ENCODE measurements at places on chromosomes 11 and 22. TPM values are rescaled to one million over a fixed set of nuclear protein-coding genes. Genes with fewer than 3 reads are reported as not detected.

NCAM1 gene
- total RNA-seq = 0.34 TPM

BCO2 gene
- total RNA-seq = 1.1 TPM

GRCh38 chr22:24072361-24072760 lies 61.3 kb downstream of the CABIN1 start:
- peaks cover 72% of the 10 kb centered on the region for H3K36me3 ChIP-seq
- no peaks in the 10 kb centered on the region for H3K27me3 ChIP-seq
- no peak overlapping the region for H3K4me3 ChIP-seq

GRCh38 chr11:8289492-8289918 lies 25.8 kb upstream of the LMO1 start:
- no peaks in the 10 kb centered on the region for H3K36me3 ChIP-seq
- H3K27ac ChIP-seq = no peak overlapping the region
- H3K4me3 ChIP-seq = no peak overlapping the region
- H3K4me1 ChIP-seq = no peaks in the 10 kb centered on the region
- H3K27me3 ChIP-seq = no peaks in the 10 kb centered on the region

DNA sequence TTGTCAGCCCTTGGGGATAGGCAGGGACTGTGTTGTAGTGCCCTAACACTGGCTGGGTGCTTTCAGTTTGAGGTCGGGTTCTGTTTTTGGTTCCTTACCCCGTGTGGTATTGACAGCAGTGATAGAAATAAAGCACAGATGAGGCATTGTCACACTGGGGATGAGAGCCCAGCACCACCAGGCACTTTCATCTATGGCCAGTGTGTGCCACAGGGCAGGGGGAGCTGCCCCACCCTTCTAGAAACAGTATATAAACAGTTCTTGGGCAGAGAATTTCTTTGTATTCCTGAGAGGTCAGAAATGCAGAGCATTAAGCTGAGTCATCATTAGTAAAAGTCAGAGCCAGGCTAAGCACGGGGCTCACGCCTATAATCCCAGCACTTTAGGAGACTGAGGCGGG lies 23.1 kb upstream of the CDC42EP2 start:
- no peaks in the 10 kb centered on the region for H3K27me3 ChIP-seq
- peak overlapping the region; percentile 20 for H3K27ac ChIP-seq
- no peak for DNase-seq
- H3K36me3 ChIP-seq = peaks cover 81% of the 10 kb centered on the region
- no peak overlapping the region for H3K4me3 ChIP-seq

GRCh38 chr11:96091476-96091875 lies 167.6 kb upstream of the MTMR2 start:
- no peaks in the 10 kb centered on the region for H3K27me3 ChIP-seq
- peaks cover 33% of the 10 kb centered on the region for H3K36me3 ChIP-seq
- H3K27ac ChIP-seq = no peak overlapping the region
- H3K4me3 ChIP-seq = no peak overlapping the region
- no peak for DNase-seq

GRCh38 chr11:129287920-129288319 lies 87.7 kb upstream of the BARX2 start:
- H3K27ac ChIP-seq = no peak overlapping the region
- DNase-seq = no peak
- H3K4me1 ChIP-seq = no peaks in the 10 kb centered on the region
- H3K4me3 ChIP-seq = no peak overlapping the region

DNA sequence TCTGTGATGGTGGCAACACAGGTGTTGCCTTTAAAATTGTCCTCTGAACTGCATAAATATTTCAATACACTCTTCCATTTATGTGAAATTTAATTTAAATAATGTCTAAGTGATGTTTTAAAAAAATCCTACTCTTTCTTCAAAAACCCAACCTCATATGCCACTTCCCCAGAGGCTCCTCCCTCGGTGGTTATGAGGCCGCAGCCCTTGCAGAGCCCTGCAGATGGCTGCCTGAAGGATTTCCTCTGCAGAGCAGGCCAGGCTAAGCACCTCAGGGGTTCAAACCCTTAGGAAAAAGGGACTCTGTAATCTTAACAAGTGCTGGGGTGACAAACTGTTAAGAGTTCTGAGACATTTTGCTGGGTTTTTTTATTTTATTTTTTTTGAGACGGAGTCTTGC lies 25.2 kb downstream of the MORC2 start:
- no peak overlapping the region for H3K4me3 ChIP-seq
- peaks cover 57% of the 10 kb centered on the region for H3K36me3 ChIP-seq
- DNase-seq = peak; percentile 75
- H3K4me1 ChIP-seq = peaks cover 67% of the 10 kb centered on the region
